EH (cell line): ENCODE measurements at places on chromosomes 2 and 18.

DNA sequence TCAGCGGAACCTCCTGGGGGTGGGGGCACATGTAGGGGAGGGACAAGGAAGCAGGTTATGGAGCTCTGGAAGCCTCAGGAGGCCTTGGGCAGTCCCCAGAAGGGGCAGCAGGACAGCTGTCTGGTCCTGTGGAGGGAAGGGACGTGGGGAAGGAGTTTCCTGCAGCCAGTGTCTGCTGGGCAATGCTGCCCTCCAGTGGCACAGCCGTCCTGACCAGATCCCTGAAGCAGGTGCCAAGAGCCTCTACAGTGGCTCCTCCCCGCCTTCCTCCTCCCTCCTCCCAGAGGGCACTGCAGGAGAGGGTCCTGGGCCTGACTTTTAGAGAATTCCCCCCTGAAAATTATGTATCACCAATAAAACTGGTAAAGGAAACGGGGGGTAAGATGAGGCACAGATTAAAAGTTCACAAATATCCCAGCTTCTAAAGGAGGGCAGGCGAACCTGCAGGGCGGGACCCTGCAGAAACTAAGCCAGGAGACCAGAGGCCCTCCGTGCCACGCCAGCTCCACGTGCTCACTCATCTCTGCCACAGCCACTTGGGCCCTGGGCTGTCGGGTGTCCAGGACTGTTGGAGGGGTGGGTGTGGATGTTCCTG, 258.5 kb downstream of the TWIST2 start:
- DNase-seq, result peak; percentile 80

- no peak for DNase-seq
Observed at GRCh38 chr2:120013597-120014223, 833 bp downstream of the EPB41L5 start.

DNA sequence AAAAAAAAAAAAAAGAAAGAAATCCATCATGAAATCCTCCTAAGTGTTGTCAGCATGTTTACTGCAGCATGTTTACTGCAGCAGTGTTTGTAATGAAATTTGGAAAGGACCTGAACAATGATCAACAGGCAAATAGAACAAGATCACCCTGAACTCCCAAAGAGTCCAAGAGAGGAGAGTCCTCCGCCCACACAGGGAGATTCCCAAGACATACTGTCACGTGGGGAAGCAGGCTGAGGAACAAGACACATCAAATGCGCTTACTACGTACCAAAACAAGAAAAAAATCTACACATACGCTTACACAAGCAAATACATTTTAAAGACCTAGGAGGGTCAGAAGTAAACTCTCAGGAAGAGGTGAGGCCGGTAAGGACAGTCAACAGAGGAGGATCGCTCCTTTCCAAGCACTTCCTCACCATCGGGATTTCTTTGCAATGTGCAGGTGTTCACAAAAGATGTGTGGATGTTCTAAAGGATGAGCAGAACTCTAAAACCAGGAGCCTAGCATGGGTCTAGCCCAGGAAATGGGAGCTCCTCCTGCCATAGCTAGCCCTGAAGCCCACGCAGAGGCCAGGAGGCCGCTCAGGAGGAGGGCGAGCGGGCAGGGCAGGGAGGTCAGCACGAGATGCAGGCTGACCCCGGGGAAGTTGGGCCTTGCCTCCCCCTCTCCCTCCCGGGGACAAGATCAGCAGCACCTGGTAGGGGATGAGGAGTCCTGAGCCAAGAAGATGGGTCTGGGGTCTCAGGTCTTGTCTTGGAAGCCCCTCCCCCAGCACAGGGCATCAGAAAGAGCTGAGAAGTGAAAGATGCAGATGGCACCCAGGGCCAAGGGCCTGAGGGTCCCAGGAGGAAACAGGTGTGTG, 66.4 kb downstream of the ZNF516 start:
- DNase-seq, result peak; percentile 50

DNA sequence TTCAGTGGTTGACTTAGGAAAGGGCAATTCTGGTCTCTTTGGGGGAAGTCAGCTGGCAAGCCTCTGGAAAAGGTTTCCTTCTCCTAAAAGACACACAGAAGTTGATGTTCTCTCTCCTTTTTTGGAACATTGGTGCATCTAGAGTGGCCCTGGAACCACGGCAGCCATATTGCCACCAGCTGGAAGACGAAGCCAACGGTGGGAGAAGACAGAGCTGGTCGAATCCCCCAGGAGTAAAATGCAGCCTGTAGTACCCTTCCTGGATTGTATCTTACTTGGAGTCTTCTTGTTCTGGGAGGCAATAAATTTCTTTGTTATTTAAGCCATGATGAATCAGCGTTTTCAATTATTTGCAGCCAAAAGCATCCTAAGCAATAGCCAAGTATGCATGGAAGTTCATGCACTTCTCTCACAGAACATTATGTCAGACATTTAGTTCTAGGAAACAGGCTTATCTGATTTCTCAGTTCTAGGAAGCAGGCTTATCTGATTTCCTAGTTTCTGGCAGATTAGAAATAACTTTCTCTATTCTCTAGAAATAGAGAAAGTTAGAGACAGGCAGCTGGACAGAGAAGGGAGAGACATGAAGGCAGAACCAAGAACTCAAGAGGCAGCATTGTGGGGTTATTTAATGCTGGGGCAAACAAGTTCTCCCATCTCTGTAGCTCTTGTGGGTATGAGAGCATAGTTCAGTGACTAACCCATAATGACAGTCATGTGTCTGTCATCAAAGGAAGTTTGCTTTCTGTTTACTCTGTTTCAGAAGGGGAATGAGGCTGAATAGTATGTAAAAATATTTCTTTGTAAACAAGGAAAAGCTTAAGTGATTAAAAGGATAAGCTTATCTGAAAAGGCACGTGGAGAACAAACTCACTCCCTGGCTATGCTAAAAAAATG, 40.5 kb upstream of the NABP1 start:
- DNase-seq, result peak; percentile 80

DNA sequence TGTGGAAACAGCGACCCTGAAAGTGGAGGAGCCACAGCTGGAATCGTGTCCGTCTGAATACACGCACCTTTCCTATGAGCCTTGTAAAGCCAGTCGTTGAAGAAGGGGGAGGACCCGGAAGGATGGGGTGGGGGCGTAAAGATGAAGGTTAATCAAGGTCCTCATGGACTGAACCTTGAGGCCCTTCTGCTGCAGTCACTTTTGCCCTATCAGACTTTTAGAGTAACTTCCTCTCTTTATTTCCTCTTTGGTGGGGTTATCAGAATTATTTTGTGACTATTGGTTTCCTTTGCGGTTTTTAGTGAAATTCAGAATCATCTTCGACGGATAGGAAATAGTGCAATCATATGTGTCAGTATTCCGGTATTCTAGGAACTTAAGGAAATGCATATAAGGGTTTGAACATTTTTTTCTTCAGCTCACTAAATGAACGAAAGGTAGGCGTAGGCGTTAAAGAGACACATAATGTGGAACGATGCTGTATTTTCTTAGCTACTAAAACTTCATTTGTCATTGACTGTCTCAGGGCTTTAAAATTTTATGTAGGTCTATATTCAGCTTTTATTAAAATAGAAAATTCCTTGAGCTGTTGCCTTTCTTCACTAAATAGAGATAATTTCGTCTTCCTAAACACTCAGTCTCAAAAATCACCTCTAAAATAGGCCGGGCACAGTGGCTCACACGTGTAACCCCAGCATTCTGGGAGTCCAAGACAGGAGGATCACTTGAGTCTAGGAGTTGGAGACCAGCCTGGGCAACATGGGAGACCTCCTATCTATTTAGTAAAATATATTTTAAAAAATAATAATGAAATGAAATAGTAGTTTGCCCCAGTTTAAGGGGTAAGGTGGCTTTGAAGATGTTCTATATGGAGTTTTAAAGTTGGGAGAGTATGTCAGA, 1.4 kb upstream of the YES1 start:
- DNase-seq, result no peak

- DNase-seq, result no peak
Observed at GRCh38 chr2:45331410-45331786, 279.7 kb downstream of the SRBD1 start.

DNA sequence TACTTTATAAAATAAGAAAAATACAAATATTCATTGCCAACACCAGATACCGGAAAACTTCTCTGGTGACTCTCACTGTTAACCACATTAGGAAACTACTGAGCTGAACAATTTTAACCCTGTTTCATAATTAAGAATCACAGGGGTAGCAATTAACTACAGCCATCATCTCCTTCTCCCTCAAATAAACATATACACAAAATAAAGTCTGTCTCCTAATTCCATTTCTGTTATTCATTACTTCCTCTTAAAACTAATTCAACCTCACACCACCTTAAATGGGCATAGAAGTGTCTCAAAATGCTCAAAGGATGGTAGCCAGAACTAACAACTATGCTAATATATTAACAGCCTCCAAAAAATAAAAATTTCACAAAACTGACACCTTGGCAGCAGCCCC, 60.7 kb downstream of the ACVR1 start:
- peak; percentile 62 for DNase-seq

DNA sequence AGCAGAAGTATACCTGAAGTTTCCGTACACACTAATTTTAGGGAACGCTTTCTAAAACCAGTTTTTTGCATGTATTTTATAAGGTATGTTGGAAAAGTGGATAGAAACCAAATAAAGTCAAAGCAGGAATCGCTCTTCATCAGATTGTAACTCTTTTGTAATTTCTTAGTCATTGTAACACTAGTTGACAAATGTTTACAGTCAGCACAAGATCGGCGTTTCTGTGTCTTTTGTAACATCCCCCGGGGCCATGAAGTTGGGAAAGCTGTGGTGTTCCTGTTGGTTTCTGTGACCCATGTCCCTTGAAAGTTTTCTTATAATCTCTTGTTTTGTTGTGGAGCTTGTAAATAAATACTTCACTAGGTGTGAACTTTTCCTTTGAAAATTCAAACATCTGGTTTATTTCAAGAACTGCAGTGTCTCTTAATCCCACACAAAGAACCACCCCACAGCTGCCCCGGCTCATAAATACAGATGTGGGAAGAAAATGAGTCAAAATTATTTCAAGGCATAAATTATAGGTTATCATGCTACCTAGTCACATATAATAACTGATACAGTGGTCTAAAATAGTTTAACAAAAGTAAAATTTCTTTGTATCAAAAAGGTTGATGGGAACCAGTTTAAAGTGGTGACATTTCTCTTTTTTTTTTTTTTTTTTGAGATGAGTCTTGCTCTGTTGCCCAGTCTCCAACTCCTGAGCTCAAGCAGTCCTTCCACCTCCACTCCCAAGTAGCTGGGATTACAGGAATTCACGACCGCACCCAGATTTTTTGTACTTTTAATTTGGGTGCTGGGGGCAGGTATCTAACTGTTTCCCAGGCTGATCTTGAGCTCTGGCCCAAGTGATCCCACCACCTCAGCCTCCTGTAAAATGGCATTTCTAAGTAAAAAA, 751 bp upstream of the NMI start:
- DNase-seq, result peak; percentile 66

- peak; percentile 91 for DNase-seq
Observed at GRCh38 chr2:189086710-189087109, 92.9 kb downstream of the COL5A2 start.

- DNase-seq, result no peak
Observed at GRCh38 chr2:230912046-230912445, 13.0 kb downstream of the GPR55 start.

DNA sequence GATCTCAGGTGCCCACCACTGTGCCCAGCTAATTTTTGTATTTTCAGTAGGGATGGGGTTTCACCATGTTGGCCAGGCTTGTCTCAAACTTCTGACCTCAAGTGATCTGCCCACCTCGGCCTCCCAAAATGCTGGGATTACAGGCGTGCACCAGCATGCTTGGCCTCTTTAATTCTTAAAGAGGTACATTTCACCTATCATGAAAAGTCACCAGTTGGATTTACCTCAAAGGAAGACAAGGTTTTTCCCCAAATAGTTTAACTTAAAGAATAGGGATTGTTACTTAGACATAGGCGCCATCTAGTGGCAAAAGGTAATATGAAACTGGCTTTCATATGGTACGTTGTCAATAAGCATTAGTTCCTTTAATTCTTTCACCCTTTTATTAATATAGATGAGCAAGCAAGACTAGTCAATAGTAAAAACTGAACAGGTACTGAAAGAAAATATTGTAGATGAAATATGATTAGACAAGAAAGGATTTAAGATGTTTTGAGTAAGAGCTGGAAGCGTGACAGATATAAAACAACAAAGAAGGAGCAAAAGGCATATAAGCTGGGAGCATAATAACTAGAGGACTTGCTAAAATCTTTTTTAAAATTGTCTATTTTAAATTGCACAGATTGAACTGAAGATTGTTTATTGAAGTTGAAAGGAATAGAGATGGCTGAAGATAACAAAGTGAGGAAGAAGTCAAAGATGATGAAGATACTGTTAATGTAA, 35.0 kb upstream of the PSMD14 start:
- DNase-seq, result peak; percentile 63

DNA sequence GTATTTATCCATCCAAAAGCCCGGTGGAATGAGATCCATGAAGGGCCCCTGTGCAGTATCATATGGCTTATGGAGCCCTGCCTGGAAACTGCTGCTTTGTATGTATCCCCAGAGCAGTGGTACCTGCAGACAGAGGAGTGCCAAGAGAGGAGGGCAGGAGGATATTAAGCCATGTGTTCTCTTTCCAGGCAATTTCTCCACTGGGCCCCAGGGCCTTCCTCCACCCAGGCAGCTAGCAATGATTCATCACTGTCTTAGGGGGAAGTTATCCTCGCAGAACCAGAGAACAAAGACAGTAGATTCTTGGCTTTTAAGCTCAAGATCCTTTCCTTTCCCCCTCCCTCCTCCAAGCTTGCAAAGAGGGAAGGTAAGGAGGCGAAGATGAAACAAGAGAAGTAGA, 98.1 kb downstream of the LRRC30 start:
- no peak for DNase-seq

DNA sequence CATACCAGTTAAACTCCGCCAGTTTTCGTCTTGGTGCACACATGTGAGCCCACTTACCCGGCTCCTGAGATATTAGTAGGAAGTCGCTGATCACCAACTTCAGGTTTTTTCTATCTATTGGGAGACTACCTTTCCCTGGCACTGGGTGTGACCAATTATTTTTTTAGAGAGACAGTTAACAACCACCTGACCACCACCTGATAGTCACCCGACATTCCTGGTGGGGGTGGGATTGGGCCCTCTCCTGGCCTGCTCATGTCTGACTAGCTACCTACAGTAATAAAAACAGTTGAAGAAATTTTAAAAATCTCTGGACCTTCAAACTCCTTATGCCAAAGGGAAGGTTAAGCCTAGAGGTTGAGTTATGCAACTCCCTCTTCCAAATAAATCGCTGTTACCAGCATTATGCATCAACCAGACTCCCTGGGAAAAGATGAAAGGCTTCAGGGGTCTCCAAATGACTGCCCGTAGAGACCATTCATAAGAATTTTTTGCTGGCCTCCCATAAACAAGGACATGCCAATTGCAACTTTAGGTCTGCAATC, 27.8 kb downstream of the CREG2 start:
- DNase-seq, result no peak

DNA sequence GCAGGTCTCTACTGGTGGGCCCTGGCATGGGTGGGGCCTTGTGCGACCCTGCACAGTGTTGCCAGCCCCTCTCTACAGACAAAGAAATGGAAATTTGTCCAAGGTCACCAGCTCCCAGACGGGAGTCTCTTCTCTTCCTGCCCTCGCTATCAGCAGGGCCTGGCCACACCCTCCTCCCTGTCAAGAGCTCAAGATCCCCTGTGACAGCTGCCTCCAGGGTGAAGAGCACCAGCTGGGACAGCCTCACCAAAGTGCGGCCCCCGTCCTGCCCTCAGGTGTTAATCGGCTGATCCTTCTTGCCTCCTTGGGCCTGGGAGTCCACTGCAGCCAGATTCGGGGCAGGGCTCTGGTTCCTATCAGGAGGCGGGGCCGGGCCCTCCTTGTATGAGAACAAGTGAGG, 259.1 kb downstream of the TWIST2 start:
- no peak for DNase-seq

- DNase-seq, result no peak
Observed at GRCh38 chr2:200725596-200725995, 86.1 kb upstream of the BZW1 start.
